Activated CD8-positive, alpha-beta memory T cell treated with anti-CD3 and anti-CD28 coated beads, Interleukin-2, amount 10 ng/mL, durations not matched to agents 7 days and 5 days (primary cell): ENCODE measurements at places on chromosomes 3 and 15.

DNA sequence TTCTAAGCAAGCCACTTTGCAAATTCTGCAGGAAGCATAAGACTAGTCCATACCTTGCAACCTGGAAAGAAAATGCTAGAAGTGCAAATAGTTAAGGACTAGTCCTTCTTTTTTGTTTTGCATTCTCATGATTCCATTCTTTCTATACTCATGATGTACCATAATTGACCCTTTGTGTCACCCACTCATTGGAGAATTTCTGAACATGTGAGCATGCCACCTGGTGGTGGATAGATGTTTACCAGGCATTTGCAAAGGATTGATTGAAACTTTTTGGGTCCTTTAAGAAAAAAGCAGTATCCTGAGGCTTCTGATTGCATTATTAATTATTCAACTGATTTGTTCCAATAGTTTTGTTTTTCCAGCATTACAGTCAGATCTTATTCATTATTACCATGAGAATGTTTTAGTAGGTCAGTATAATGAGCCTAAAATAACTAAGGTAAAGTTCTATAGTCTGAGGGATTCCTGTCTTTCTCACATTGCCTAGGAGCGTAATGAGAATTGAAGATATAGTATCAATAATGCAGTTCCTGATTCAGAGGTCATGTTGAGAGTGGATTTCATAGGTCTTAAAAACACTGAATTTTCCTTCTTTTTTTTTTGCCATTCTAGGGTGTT is 20.2 kb upstream of the DIPK2A start:
- peak; percentile 47 for DNase-seq
- H3K27me3 ChIP-seq = peaks cover 37% of the 10 kb centered on the region
- no peak overlapping the region for H3K27ac ChIP-seq
- no peaks in the 10 kb centered on the region for H3K36me3 ChIP-seq
- H3K4me3 ChIP-seq = no peak overlapping the region

- H3K27ac ChIP-seq = no peak overlapping the region
- H3K36me3 ChIP-seq = peaks cover 2% of the 10 kb centered on the region
- DNase-seq = no peak
- no peak overlapping the region for H3K4me3 ChIP-seq
These were observed 307.8 kb upstream of the TPRG1 start for GRCh38 chr3:188863999-188864406.

- peaks cover 10% of the 10 kb centered on the region for H3K4me1 ChIP-seq
- no peaks in the 10 kb centered on the region for H3K27me3 ChIP-seq
- no peak for DNase-seq
- peaks cover 7% of the 10 kb centered on the region for H3K36me3 ChIP-seq
- no peak overlapping the region for H3K4me3 ChIP-seq
These were observed 106.0 kb downstream of the MYH15 start for GRCh38 chr3:108404368-108404767.

DNA sequence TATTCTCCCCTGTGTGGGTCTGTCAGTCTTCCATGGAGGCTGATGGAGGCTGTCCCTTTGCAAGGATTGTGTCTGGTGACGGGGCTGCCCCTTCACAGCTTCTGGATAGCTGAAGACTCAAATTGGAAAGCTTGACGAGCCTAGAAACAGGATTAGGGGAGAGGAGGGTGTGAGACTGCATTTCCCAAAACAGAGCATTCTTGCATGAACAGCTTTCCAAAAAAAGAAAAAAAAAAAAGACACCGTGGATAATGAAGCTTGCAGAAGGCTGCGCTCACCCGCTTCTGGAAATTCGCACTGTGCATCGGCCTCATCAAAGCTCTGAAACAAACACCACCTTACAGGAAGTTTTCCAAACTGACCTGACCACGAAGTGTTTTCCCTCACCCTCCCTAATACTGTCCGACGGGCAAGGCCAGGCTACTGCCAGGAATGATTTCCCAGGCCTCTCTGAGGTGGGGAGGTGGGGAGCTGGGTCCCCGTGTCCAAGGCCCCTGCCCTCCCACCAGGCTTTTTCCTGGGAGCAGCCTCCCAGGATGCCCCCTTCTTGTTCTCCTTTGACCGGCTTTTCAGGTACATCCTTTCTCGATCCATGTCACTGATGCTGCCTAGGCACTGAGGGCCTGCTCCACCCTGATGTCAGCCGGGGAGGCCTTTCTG is 24.9 kb upstream of the MUC4 start:
- no peak for DNase-seq
- no peak overlapping the region for H3K4me3 ChIP-seq
- no peaks in the 10 kb centered on the region for H3K4me1 ChIP-seq
- H3K36me3 ChIP-seq = no peaks in the 10 kb centered on the region
- H3K27ac ChIP-seq = no peak overlapping the region
